ENCODE measurements at places on chromosomes 3 and 15. TPM values are rescaled to one million over a fixed set of nuclear protein-coding genes. Genes with fewer than 3 reads are reported as not detected.

GRCh38 chr15:44780608-44781007, 44.3 kb downstream of the TRIM69 start:
- no peaks in the 10 kb centered on the region for H3K27me3 ChIP-seq
- no peaks in the 10 kb centered on the region for H3K36me3 ChIP-seq
- no peak overlapping the region for H3K27ac ChIP-seq
- H3K4me1 ChIP-seq, result 0 out of 2 replicates have a peak, but pooled peaks cover 7% of the 10 kb centered on the region
- no peak for DNase-seq

The SLC28A1 gene
- 0.70 TPM for total RNA-seq

The ISLR gene
- not detected for total RNA-seq

DNA sequence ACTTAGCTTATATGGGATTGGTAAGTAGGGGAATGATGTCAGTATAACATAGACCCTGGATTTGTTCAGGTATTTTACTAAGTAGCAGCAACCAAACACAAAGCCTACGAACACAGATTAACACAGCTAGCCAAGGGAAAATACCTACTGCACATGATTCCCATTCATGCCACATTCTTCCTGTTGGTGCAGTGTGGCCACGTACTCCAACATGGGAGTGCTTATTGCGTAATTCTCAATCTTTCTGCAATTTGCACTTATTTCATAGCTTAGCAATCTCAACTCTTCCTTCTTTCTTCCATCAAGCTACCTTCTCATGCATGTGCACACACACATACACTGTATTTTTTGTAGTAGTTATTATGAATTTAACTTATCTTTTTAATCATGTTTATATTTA, 186.8 kb downstream of the IL5RA start:
- no peaks in the 10 kb centered on the region for H3K27me3 ChIP-seq
- no peaks in the 10 kb centered on the region for H3K36me3 ChIP-seq
- no peaks in the 10 kb centered on the region for H3K4me1 ChIP-seq
- no peak overlapping the region for H3K4me3 ChIP-seq
- no peak for DNase-seq

- no peaks in the 10 kb centered on the region for H3K27me3 ChIP-seq
- DNase-seq, result no peak
- H3K4me3 ChIP-seq, result no peak overlapping the region
- no peak overlapping the region for H3K27ac ChIP-seq
- peaks cover 32% of the 10 kb centered on the region for H3K4me1 ChIP-seq
Measured at GRCh38 chr3:4562595-4562994, 69.4 kb downstream of the ITPR1 start.

DNA sequence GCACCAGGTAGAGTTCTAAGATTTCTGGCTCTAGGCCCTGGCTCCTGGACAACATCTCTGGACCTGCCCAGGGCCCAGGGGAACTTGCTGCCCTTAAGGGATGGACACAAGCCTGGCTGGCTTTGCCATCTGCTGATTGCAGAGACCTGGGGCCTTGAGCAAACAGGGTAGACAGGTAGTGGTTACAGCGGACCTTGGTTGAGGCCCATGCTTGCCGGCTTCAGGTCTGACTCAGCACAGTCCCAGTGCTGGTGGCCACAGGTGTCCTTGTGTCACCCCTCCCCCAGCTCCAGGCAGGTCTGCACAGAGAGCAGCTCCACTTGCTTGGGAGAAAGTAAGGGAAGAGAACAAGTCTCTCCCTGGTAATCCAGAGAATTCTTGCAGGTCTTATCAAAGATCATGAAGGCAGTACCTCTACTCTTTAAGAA, 15.9 kb upstream of the ACTL6A start:
- peaks cover 12% of the 10 kb centered on the region for H3K4me1 ChIP-seq
- peak overlapping the region; percentile 30 for H3K27ac ChIP-seq
- no peaks in the 10 kb centered on the region for H3K36me3 ChIP-seq
- H3K27me3 ChIP-seq, result no peaks in the 10 kb centered on the region
- H3K4me3 ChIP-seq, result no peak overlapping the region

DNA sequence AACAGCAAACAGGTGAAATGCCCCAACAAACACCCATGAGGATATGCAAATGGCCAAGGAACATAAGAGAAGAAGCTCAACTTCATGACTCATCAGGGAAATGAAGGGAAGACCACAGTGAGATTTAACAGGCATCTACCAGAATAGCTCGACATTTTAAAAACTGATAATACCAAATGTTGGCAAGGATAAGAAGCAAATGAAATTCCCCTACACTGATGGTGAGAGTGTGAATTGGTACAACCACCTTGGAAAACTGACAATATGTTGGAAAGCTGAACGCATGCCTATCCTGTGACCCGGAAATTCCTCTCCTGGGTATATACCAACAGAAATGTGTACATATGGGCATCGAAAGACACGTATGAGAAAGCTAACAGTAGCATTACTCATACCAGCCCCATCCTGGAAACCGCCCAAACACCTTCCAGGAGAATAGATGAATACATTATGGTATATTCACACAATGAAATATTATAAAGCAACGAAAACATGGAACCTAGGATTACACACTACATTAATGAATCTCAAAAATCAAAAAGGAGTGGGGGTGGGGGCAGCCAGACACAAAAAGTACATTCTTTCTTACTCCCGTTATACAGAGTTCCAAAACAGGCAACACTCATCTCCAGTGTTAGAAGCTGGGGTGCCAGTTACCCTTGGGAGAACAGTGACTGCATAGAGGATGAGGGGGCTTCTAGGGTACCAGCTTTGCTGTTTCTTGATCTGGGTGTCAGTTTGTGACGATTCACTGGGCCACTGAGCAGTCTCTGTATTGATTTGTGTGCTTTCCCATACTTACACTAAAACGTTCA, 16.9 kb downstream of the RFTN1 start:
- H3K27me3 ChIP-seq, result peaks cover 35% of the 10 kb centered on the region
- no peak overlapping the region for H3K4me3 ChIP-seq
- no peaks in the 10 kb centered on the region for H3K36me3 ChIP-seq
- no peaks in the 10 kb centered on the region for H3K4me1 ChIP-seq
- DNase-seq, result no peak

DNA sequence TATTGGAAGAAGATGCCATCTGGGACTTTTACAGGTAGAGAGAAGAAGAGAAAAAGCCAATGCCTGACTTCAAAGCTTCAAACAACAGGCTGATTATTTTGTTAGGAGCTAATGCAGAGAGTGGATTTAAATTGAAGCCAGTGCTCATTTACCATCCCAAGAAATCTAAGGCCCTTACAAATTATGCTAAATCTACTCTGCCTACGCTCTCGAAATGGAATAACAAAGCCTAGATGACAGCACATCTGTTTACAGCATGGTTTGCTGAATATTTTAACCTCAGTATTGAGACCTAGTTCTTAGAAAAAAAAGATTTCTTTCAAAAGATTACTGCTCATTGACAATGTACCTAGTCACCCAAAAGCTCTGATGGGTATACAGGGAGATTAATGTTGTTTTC, 16.2 kb downstream of the ARL14 start:
- H3K4me1 ChIP-seq, result peaks cover 9% of the 10 kb centered on the region
- DNase-seq, result no peak
- H3K27me3 ChIP-seq, result no peaks in the 10 kb centered on the region
- H3K4me3 ChIP-seq, result no peak overlapping the region

GRCh38 chr3:135097276-135097946, 302.4 kb downstream of the EPHB1 start:
- no peak overlapping the region for H3K4me3 ChIP-seq
- no peaks in the 10 kb centered on the region for H3K4me1 ChIP-seq
- no peak for DNase-seq

- DNase-seq, result no peak
- H3K36me3 ChIP-seq, result no peaks in the 10 kb centered on the region
- no peak overlapping the region for H3K4me3 ChIP-seq
- H3K27me3 ChIP-seq, result peaks cover 33% of the 10 kb centered on the region
Measured at GRCh38 chr15:94086341-94086740, 145.0 kb upstream of the MCTP2 start.

The GPR156 gene
- total RNA-seq, result 3.0 TPM

DNA sequence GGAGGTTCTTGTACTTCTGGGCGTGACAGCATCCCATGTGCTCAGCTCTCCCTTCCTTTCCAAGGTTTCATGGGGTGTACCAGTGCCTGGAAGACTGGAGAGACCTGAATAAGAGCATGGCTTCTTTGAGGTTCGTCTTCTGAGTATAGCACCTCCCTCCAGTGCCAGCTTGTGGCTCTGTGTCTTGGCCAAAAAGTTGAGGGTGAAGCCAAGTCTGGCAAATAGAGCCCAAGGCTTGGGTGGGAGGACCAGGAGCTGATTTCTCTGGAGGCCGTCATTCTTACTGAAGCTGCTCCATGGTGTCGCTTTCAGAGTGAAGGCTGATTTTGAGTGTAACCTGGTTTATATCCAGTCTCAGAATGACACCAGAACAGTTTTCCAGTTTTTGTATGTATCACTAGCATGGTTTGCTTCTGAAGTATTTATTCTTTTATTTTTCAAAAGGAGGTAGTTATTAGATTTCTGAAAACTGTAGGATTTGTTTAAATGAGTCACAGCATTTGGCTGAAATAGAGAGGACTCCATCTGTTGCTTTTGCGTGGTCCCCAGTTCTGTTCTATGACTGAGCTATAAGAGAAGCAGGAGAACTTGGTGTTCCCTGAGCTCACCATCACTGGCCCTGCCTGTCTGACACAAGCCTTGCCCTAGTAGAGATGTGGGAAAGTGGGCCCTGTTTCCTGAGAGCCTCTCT, 47.2 kb downstream of the BSN start:
- H3K4me1 ChIP-seq, result peaks cover 44% of the 10 kb centered on the region
- no peak for DNase-seq
- no peak overlapping the region for H3K4me3 ChIP-seq

The SYNPR gene
- not detected for total RNA-seq

- no peaks in the 10 kb centered on the region for H3K27me3 ChIP-seq
- no peaks in the 10 kb centered on the region for H3K36me3 ChIP-seq
- H3K27ac ChIP-seq, result no peak overlapping the region
- H3K4me1 ChIP-seq, result no peaks in the 10 kb centered on the region
- no peak overlapping the region for H3K4me3 ChIP-seq
Measured at GRCh38 chr3:167978071-167978470, 117.7 kb downstream of the GOLIM4 start.

DNA sequence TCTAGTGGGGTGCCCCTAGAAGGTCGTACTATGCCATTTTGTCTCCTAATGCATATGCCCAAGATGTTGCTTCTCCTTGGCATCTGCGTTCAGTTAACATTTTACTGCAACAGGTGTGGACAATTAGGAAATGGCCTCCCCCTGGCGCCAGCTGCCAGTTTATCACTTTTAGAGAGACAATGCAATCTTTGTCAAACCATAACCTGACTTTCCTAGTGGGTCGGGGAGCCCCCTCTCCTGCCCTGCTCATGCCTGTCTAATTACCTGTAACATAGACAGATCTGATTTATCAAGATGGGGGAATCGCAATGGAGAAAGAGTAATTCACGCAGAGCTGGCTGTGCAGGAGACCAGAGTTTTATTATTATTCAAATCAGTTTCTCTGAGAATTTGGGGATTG, 353.7 kb upstream of the SGO1 start:
- H3K4me3 ChIP-seq, result no peak overlapping the region
- no peak overlapping the region for H3K27ac ChIP-seq
- DNase-seq, result no peak
- no peaks in the 10 kb centered on the region for H3K4me1 ChIP-seq

DNA sequence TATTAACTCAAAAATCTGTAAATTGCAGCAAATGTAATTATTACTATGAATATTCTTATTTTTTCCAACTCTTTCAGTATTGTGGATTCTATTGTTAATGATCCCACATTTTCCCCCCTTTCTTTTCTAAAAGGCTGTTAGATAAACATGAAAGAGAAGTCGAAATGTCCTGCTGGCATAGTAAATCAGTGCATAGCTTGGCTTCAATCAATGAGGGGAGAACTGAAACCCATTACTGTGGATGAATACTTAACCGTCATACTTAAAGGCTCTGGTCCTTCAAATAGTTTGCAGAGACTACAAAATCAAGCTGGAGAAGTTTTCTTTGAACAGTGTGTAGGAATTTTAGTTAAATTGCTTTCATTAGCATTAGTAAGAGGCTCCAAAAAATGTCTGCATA, 667.9 kb downstream of the CADM2 start:
- no peaks in the 10 kb centered on the region for H3K4me1 ChIP-seq
- no peak overlapping the region for H3K4me3 ChIP-seq
- H3K27ac ChIP-seq, result no peak overlapping the region
- H3K36me3 ChIP-seq, result no peaks in the 10 kb centered on the region
- no peak for DNase-seq

- no peak overlapping the region for H3K27ac ChIP-seq
- H3K4me1 ChIP-seq, result peaks cover 15% of the 10 kb centered on the region
- no peak overlapping the region for H3K4me3 ChIP-seq
- DNase-seq, result no peak
- no peaks in the 10 kb centered on the region for H3K27me3 ChIP-seq
Measured at GRCh38 chr3:47950453-47951169, 65.6 kb downstream of the MAP4 start.

The SI gene
- not detected for total RNA-seq

- H3K4me3 ChIP-seq, result no peak overlapping the region
- DNase-seq, result no peak
- H3K27me3 ChIP-seq, result no peaks in the 10 kb centered on the region
- H3K4me1 ChIP-seq, result no peaks in the 10 kb centered on the region
- no peaks in the 10 kb centered on the region for H3K36me3 ChIP-seq
Measured at GRCh38 chr3:30469133-30469532, 137.3 kb upstream of the TGFBR2 start.

DNA sequence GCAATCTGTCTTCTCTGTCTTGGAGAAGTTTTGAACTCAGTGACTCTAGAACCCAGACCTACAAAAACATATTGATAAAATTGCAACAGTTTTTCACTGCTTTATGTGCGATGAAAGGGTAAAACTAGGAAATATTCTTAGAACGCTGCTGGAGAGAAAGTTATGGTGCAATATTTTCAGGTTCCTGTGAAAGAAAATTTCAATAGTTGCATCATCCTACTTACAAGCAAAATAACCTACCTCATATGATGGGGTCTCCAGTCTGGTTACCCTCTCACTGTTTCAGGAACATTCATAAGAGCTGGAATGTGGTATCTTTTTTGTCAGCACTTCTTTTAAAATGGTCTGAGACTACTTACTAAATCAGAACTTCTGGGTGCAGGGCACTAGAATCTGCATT, 27.1 kb downstream of the GATM start:
- no peaks in the 10 kb centered on the region for H3K36me3 ChIP-seq
- H3K4me1 ChIP-seq, result peaks cover 8% of the 10 kb centered on the region
- no peak for DNase-seq
- H3K27me3 ChIP-seq, result no peaks in the 10 kb centered on the region

DNA sequence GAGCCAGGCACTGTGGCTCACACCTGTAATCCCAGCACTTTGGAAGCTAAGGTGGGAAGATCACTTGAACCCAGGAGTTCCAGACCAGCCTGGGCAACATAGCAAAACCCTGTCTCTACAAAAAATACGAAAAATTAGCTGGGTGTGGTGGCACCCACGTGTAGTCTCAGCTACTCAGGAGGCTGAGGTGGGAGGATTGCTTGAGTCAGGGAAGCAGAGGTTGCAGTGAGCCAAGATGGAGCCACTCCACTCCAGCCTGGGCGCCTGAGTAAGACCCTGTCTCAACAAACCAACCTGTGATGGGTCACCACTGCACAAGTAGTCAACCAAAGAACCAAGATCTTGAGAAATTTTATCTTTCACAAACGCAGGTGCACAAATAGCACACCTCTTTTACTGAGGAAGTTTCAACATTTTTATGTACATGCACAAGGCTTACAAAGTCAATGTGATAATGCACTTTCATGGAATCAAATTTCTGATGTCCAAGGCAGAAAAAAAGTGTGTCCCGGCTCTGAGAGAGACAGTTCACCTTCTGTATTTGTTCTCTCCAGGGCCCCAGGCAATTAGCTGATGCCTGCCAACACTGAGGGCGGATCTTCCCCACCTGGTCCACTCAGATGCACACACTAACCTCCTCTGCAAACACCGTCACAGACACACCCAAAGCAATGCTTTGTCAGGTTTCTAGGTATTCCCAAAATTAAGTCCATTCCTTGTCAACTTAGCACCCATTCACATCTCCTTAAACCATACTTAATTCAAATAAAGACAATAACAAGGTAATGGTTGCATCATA, 12.4 kb downstream of the ACAA1 start:
- no peaks in the 10 kb centered on the region for H3K4me1 ChIP-seq
- H3K36me3 ChIP-seq, result no peaks in the 10 kb centered on the region
- no peak overlapping the region for H3K27ac ChIP-seq
- H3K27me3 ChIP-seq, result no peaks in the 10 kb centered on the region
